Esophagus squamous epithelium (tissue), 5 donors: ENCODE measurements at places on chromosomes 3 and 15.

- H3K27ac ChIP-seq = no peak overlapping the region
- DNase-seq = no peak
- no peak overlapping the region for H3K4me3 ChIP-seq
These were observed 96.0 kb upstream of the CCDC80 start for GRCh38 chr3:112736805-112737566.

- no peaks in the 10 kb centered on the region for H3K36me3 ChIP-seq
- H3K27me3 ChIP-seq = no peaks in the 10 kb centered on the region
- H3K4me3 ChIP-seq = no peak overlapping the region
These were observed 72.7 kb upstream of the TPRG1 start for GRCh38 chr3:189099031-189099471.

DNA sequence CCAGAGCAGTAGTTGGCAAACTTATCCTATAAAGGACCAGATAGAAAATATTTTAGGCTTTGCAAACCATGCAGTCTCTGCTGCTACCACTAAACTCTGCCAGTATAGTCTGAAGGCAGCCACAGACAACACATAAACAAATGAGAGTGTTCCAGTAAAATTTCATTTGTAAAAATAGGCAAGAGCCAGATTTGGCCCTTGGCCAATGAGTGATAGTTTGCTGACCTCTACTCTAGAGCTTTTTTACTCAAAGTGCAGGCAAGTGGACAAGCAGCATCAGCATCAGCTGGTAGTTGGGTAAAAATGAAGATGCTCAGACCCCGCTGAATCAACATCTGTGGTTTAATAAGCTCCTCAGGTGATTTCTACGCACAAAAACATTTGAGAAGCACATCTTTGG lies 269.8 kb downstream of the NTRK3 start:
- H3K4me1 ChIP-seq = no peaks in the 10 kb centered on the region
- no peak for DNase-seq
- no peak overlapping the region for H3K4me3 ChIP-seq
- H3K27me3 ChIP-seq = no peaks in the 10 kb centered on the region

- no peak overlapping the region for H3K4me3 ChIP-seq
- no peaks in the 10 kb centered on the region for H3K4me1 ChIP-seq
- no peak overlapping the region for H3K27ac ChIP-seq
- no peak for DNase-seq
- H3K36me3 ChIP-seq = no peaks in the 10 kb centered on the region
These were observed 107.1 kb upstream of the UBE2E2 start for GRCh38 chr3:23096041-23096440.

DNA sequence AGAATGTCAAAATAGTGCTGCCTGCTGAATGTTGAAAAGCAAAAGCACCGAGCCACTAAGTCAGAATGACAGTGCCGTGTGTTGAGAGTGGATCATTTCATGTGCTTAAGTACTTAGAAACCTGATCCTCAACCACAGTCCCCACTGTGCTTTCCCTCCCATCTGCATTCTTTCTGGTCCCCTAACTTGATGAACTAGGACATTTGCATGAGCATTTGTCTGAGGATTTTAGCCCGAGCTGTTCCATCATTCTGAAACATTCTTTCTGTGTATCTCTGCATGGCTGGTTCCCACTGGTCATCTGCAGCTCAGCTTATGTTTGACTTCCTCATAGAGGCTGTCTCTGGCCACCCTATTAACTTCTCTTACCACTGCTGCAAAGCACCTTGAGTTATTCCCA lies 42.0 kb downstream of the SST start:
- no peak overlapping the region for H3K4me3 ChIP-seq
- no peaks in the 10 kb centered on the region for H3K36me3 ChIP-seq
- H3K4me1 ChIP-seq = no peaks in the 10 kb centered on the region
- no peak for DNase-seq
- no peak overlapping the region for H3K27ac ChIP-seq
- no peaks in the 10 kb centered on the region for H3K27me3 ChIP-seq

DNA sequence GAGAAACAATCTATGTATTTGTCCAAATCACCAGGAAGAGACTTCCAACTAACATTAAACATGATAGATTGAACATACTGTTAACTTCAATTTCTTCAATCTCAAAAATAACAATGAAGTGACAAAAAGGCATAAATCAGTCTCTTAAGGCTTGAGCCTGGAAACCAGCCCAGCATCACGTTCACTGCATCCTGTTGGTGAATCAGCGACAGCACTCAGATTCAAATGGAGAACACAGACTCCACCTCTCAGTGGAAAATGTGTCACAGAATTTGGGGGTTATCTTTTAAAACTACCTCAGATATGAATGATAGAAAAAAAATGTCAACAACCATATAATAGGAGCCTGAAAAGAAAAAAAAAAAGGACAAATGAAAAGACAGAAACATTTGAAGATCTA lies 212.0 kb downstream of the MINAR1 start:
- H3K4me3 ChIP-seq = no peak overlapping the region
- no peaks in the 10 kb centered on the region for H3K36me3 ChIP-seq
- H3K4me1 ChIP-seq = no peaks in the 10 kb centered on the region
- H3K27ac ChIP-seq = no peak overlapping the region

GRCh38 chr15:70789213-70789612 lies 25.9 kb upstream of the UACA start:
- no peak overlapping the region for H3K4me3 ChIP-seq
- no peak overlapping the region for H3K27ac ChIP-seq
- H3K36me3 ChIP-seq = no peaks in the 10 kb centered on the region
- DNase-seq = no peak
- H3K4me1 ChIP-seq = no peaks in the 10 kb centered on the region
- no peaks in the 10 kb centered on the region for H3K27me3 ChIP-seq

DNA sequence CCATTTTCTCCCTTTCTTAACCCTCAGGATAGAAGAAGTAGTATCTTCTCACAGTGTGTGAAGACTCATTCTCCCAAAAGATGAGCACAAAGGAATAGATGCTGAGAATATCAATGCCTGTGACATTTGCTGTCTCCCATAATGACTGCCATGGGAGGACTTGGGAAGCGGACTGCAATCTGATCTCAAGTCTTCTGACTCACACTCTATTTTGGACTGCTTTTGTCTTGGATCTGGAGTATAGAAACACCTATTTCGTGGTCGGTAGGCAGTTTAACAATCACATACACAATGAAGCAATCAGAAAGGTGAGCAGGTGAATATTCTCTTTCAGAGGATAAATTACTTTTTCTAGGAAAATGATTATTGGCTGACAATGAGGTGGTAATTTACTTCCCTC lies 852.0 kb downstream of the FHIT start:
- no peak overlapping the region for H3K4me3 ChIP-seq
- H3K27me3 ChIP-seq = no peaks in the 10 kb centered on the region
- H3K4me1 ChIP-seq = no peaks in the 10 kb centered on the region
- DNase-seq = no peak

DNA sequence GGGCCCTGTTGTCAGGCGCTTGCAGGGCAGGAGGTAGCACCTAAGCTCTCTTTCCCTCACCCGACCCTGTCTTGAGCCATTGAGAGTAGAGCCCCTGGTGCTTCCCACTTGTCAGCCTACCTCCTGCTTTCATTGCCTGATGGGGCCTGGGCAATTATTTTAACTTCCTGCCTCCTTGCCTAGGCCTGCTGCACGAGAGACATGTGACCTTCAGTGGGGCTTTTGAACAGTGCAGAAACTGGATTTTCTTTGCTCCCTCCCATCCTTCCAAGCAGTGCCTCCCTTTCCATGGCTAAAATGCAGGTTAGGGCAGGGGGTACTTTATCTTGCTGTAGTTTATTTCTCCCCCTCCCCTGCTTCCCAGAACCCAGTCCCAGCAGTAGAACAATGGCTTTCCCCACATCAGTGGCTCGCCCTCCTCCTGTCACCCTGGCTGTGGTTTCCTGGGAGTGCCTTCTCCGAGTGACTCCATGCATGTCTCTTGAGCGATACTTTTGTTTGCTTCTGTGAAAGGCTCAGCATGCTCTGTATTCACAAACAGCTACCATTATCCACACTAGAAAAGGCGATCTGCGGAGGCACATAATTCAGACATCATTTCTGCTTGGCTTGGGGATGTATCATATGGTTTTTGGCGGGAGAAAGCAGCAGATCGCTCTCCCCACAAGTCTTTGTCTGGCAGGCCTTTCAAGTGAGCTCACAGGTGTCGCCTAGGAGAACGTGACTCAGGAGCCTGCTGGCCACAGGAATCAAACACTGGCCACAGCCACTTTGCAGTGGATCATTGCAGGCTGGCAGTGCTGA lies 24.1 kb downstream of the PDIA5 start:
- H3K4me1 ChIP-seq = peaks cover 4% of the 10 kb centered on the region
- no peak overlapping the region for H3K27ac ChIP-seq
- DNase-seq = no peak
- no peak overlapping the region for H3K4me3 ChIP-seq

- H3K27me3 ChIP-seq = no peaks in the 10 kb centered on the region
- H3K36me3 ChIP-seq = no peaks in the 10 kb centered on the region
- H3K27ac ChIP-seq = no peak overlapping the region
- no peaks in the 10 kb centered on the region for H3K4me1 ChIP-seq
- DNase-seq = no peak
These were observed 70.0 kb upstream of the WDR72 start for GRCh38 chr15:53829471-53829870.

GRCh38 chr3:144018776-144019175 lies 47.2 kb downstream of the DIPK2A start:
- no peak overlapping the region for H3K4me3 ChIP-seq
- H3K4me1 ChIP-seq = no peaks in the 10 kb centered on the region
- H3K27ac ChIP-seq = no peak overlapping the region
- H3K36me3 ChIP-seq = no peaks in the 10 kb centered on the region
- DNase-seq = no peak
- H3K27me3 ChIP-seq = no peaks in the 10 kb centered on the region

- H3K27ac ChIP-seq = no peak overlapping the region
- H3K27me3 ChIP-seq = no peaks in the 10 kb centered on the region
- H3K4me1 ChIP-seq = peaks cover 17% of the 10 kb centered on the region
These were observed 1.6 kb downstream of the EIF4E3 start for GRCh38 chr3:71723452-71724170.

GRCh38 chr3:179615458-179616173 lies 11.0 kb downstream of the NDUFB5 start:
- H3K4me1 ChIP-seq = no peaks in the 10 kb centered on the region
- H3K27me3 ChIP-seq = no peaks in the 10 kb centered on the region
- H3K4me3 ChIP-seq = no peak overlapping the region
- DNase-seq = no peak
- no peaks in the 10 kb centered on the region for H3K36me3 ChIP-seq

GRCh38 chr3:157082305-157082982 lies 77.5 kb downstream of the CCNL1 start:
- DNase-seq = no peak
- H3K27ac ChIP-seq = peak overlapping the region; percentile 52
- H3K4me1 ChIP-seq = peaks cover 23% of the 10 kb centered on the region

DNA sequence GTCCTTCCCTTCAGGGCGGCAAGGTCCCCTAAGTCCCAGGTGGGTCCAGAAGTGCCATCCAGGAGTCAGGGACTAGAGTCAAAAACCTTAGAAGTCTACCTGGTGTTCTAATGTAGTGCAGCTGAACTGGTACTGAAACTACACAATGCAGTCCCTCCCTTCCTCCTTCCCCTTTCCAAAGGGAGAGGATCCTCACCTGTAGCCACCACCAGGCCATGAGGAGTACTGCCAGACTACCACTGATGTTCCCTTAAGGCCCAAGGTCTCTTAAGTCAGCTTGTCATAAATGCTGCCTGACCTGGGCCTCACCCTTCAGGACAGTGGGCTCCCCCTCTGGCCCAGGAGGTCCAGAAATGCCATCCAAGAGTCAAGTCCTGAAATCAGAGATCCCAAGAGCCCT lies 98.9 kb downstream of the ULK4 start:
- no peak for DNase-seq
- no peak overlapping the region for H3K27ac ChIP-seq
- H3K4me3 ChIP-seq = no peak overlapping the region
- H3K36me3 ChIP-seq = no peaks in the 10 kb centered on the region
- H3K4me1 ChIP-seq = no peaks in the 10 kb centered on the region

GRCh38 chr3:187255314-187255713 lies 36.2 kb downstream of the MASP1 start:
- DNase-seq = no peak
- no peaks in the 10 kb centered on the region for H3K27me3 ChIP-seq
- no peak overlapping the region for H3K27ac ChIP-seq
- no peaks in the 10 kb centered on the region for H3K36me3 ChIP-seq
- no peak overlapping the region for H3K4me3 ChIP-seq

GRCh38 chr3:50873376-50874157 lies 198.8 kb downstream of the DOCK3 start:
- H3K27me3 ChIP-seq = no peaks in the 10 kb centered on the region
- no peak for DNase-seq
- H3K36me3 ChIP-seq = no peaks in the 10 kb centered on the region
- no peaks in the 10 kb centered on the region for H3K4me1 ChIP-seq
- no peak overlapping the region for H3K27ac ChIP-seq

DNA sequence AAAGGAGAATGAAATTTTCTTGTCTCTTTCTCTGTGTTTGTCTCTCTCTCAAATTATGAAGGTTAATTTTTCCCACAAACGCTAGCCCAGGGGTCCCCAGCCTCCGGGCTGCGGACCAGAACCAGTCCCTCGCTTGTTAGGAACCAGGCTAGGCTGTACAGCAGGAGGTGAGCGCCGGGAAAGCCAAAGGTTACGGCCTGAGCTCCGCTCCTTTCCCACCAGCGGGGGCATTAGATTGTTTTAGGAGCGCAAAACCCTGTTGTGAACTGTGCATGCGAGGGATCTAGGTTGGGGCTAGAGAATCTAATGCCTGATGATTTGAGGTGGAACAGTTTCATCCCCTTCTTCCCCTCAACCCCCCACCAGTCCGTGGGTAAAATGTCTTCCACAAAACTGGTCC lies 74.7 kb upstream of the ZNF385D start:
- H3K4me3 ChIP-seq = no peak overlapping the region
- no peak overlapping the region for H3K27ac ChIP-seq

DNA sequence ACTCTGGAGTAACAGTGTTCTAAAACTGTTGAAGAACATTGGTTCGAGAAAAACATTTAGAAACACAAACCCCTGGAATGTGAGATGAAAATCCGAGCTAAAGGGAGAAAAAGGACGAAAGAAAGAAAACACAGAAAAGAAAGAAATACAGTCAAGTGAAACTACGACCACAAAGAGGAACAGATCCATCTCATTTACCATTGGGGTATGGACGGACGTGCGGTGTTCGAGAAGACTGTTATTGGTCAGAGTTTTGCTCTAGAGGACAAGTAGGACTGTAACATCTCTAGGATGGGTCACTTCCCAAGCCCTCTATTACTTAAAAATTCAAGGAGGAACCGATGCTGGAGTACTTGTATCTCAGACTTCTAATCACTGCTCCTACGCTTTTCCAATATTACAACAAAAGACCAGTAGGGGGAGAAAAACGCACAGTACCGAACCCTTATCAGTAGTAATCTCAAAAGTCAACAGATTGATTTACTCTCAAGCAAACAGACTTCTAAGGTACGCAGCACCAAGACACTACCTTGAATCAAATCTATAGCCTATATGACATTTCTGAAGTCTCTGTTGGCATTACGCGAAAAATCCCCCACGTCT lies 1.1 kb upstream of the PIK3CA start:
- peak overlapping the region; percentile 99 for H3K27ac ChIP-seq
- peak overlapping the region; percentile 71 for H3K4me3 ChIP-seq
- H3K4me1 ChIP-seq = no peaks in the 10 kb centered on the region

- no peaks in the 10 kb centered on the region for H3K27me3 ChIP-seq
- H3K27ac ChIP-seq = peak overlapping the region; percentile 53
- H3K36me3 ChIP-seq = no peaks in the 10 kb centered on the region
- DNase-seq = no peak
- H3K4me3 ChIP-seq = no peak overlapping the region
These were observed 267.0 kb downstream of the PTPRG start for GRCh38 chr3:61828184-61828874.
